Occipital lobe (tissue), 3 donors: ENCODE measurements at places on chromosomes 7 and 10. TPM values are rescaled to one million over a fixed set of nuclear protein-coding genes. Genes with fewer than 3 reads are reported as not detected.

GRCh38 chr7:151764056-151764920 lies 112.6 kb downstream of the PRKAG2 start:
- no peak for DNase-seq

DNA sequence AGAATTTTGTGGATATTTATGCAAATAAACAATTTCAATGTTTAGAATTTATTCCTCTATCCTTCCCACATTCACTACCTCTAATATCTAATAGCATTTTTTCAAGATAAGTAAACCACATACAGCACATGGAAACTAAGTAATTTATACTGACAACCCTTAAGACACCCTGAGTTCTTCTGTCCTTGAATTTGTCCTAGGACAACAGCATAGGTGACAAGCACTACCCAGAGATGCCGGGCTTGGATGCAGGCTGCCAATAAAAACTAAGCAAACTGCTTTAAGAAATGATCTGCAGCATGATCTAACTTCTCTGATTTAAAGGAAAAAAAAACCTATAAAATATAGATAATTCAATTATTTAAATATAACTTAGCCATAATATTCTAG lies 22.7 kb downstream of the NT5C3A start:
- DNase-seq: no peak

- no peak for DNase-seq
These were observed 574 bp upstream of the IL6 start for GRCh38 chr7:22726345-22726906.

- DNase-seq: no peak
These were observed 23.1 kb downstream of the GNG11 start for GRCh38 chr7:93944673-93945072.

DNA sequence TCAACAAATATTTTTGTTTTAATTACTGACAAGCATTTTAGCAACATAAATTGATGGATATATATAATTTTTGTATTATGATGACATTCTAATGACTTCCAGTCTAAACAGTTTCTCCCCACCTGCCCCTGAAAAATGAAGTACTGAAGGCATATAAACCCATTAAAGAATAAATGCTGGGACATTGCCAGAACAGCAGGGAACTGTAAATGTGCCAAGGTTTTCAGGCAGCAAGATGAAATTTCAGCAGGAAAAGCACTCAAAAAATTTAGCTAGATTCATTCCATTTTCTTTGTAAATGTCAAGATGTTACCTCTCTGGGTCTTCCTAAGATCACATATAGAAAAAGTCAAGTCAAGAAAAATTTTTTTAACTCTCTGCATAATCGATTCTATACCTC lies 11.0 kb upstream of the TLL2 start:
- DNase-seq: no peak

DNA sequence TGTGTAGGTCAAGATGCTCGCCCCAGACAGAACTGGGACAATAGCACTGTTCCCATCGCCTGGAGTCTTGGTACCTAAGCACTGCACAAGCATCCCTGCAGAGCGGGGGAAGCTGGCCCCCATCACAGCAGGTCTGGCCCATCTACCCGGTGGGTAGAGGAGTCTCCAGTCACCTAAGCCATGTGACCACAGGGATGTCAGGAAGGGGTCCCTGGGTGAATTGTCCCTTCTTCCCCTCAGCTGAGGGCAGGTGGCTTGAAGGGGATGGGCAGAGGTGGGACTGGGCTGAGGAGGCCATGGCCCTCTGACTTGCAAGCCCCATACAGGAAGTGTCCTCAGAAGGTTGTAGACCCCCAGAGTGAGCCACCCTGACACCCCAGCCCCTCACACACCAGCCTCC lies 39.7 kb downstream of the FRMPD2 start:
- DNase-seq: no peak

DNA sequence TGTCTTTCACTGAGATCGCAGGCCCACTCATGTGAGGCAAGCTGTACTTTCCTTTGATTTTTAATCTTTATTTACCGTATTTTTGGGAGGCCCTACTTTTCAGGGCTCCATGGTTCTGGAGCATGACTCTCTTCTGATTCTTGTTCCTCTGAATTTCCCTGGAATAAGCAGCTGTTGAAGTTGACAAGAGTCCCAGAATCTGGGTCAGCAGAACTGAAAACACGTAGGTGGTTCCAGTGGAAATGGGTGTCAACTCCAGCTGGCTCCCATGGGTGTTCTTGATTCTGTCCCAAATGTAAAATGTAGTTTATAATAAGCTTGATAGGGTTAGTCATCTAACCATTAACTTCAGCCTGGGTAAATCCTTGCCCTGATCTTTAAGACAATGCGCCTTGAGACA lies 409.4 kb downstream of the GATA3 start:
- DNase-seq: peak; percentile 34

GRCh38 chr10:22322641-22323160 lies 1.8 kb downstream of the BMI1 start:
- DNase-seq: no peak

DNA sequence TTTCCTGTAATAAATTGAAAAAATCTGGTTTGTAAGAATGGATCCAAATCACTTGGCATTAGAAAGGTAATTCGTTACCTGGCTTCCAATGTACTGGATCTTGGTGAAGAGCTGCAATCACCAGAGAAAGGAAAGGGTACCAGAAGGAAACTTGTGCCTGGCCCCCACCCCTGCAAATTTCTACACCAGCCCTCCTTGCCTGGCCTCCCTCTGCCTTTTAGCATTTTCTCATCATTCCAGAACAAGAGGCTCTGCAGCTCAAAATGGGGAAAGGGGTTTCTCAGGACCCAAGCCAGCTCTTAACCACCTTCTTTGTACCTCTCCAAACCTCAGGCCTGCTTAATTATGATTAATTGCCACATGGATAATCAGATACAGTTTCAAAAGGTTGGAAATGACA lies 612.8 kb upstream of the MGMT start:
- no peak for DNase-seq

DNA sequence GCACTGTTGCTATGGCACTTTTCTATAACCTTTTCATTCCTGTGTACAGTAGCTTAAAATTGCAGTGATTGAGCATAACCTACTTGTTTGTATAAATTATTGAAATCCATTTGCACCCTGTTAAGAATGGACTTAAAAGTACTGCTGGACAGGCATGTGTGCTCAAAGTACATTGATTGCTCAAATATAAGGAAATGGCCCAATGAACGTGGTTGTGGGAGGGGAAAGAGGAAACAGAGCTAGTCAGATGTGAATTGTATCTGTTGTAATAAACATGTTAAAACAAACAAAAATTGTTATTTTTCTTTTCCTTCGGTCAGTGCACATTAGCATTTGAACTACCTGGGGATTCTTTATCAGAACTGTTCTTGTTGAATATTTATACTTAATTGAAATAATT lies 57.1 kb upstream of the BAMBI start:
- DNase-seq: no peak

DNA sequence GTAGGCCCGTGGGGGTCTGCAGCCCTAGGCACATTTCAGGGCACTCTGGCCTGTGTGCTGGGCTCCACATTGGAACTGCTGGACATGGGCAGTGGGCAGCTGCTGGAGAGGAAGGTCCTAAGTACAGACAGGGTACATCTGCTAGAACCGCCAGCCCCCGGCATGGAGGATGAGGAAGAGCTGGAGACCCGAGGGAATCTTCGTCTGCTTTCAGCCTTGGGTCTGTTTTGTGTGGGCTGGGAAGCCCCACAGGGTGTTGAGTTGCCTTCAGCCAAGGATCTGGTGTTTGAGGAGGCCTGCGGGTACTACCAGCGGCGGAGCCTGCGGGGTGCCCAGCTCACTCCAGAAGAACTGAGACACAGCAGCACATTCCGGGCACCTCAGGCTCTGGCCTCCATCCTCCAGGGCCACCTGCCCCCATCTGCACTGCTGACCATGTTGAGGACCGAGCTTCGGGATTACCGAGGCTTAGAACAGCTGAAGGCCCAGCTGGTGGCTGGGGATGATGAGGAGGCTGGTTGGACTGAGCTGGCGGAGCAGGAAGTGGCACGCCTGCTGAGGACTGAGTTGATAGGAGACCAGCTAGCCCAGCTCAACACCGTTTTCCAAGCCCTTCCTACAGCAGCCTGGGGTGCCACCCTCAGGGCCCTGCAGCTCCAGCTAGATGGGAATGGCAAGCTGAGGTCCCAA lies 1.4 kb downstream of the HPS6 start:
- no peak for DNase-seq

TRDMT1 gene
- total RNA-seq: 39.3 TPM

GDF2 gene
- not detected for total RNA-seq

TAS2R4 gene
- total RNA-seq: 4.5 TPM

KLF14 gene
- not detected for total RNA-seq

NUTM2B gene
- 2.3 TPM for total RNA-seq

FOXK1 gene
- total RNA-seq: 19.8 TPM

STAM gene
- 34.8 TPM for total RNA-seq

ACSL5 gene
- 3.0 TPM for total RNA-seq
